ENCODE measurements at places on chromosomes 4 and X. TPM values are rescaled to one million over a fixed set of nuclear protein-coding genes. Genes with fewer than 3 reads are reported as not detected.

- DNase-seq: no peak
These were observed 12.1 kb upstream of the COPS4 start for GRCh38 chr4:83022724-83023450.

GRCh38 chr4:815464-816146 is 10.3 kb downstream of the CPLX1 start:
- DNase-seq: no peak

DNA sequence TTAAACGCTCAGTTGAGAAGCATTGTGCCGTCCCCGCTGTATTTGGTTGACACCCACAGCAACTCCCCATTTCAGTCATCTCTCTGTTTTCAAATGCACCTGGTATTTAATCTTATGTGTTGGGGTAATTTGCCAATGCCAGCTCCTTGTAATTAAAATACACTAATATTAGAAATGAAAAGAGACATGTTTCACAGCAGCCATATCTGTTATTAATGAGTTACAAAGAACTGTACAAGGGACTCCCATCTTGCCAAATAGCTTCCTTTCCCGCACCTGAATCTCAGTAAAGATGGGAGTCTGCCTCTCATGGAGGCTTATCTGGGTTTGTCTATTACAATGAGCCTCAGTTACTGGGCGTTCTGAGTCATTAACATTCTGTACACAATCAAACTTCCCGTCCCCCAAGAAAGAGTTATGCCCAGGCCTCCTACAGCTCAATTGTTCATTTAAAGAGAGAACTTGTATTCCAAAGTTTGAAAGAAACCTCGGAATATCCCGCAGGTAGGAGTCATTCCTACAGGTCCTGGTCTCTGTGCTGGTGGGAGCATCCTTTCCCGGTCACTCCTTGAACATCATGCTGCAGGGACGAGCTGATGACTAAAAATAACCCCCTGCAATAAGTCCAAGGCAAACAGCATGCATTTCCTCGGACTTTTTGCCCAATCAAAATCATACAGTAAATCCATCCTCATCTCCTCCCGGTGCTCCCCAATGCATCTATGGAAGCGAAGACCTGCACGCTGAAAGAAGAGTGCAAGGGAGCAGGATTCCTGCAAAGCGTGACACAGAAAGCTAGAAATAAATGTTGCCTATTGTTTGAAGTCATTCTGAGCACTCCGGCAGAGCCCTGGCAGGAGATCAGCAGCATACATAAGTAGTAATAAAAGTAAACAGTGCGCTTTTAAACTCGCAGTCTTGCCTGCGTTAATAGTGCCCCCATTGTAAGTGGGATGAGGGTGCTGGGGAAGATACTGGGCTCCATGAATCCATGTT is 926 bp downstream of the NDP start:
- DNase-seq: no peak

GRCh38 chr4:25098964-25099891 is 61.0 kb downstream of the SEPSECS start:
- DNase-seq: no peak

DNA sequence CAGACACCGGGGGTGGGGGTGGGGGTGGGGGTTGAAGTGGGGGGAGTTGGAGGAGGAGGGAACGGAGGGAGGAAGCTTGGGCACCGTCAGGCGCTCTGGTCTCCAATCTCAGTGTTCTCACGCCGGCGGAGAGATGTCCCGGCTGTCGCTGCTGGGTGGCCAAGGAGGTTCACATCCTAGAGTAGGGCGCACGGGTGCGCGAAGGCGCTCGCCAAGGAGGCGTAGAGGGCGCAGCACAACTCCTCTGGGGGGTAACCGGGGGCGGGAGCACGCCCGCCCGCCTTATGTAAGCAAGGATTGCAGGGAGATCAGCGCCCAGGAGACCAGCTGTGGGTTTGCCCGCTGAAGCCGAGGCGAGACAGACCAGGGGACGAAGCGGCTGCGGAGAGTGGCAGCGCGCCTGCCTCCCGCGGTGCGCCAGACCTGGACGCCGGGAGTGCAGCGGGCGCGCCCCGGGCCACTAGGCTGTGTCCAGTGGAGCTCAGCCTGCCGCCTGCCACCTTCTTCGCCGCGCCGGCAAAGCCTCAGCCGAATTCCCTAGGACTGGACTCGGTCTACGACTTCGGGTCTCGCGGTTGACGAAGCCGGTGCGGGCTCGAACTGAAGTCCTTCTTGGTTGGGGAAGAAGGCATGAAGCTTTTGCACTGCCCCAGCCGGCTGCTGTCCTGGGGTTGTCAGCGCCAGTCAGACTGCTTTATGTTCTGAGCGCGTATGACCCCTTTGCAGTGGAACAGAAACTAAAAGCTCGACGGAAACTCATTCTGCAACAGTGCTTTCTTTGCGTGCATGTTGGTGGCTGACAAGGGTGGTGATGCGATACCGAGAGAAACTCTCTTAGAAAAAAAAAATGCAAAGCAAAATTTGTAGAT is 707 bp upstream of the UNC5C start:
- DNase-seq: peak; percentile 88

- DNase-seq: no peak
These were observed 126.4 kb downstream of the BTC start for GRCh38 chr4:74667944-74668343.

- DNase-seq: no peak
These were observed 15.1 kb downstream of the CBR4 start for GRCh38 chr4:168994958-168995357.

DNA sequence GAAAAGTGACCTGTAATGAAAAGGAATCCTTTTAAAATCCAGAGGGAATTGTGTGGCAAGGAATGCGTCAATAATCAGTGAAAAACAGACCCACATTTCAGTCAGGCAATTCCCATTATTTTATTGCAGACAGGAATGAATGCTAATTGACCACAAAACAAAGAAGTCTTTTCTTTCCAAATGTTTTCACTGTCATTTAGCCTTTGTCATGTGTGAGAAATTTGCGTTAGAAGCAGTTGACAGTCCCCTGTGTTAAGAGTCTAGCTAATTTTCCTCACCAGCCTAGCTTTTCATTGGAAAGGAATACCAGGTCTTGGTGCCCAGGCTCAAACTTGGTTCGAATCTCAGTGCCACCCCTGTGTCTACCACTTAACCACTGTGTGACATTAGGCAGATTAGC is 83.4 kb downstream of the KIT start:
- DNase-seq: no peak

DNA sequence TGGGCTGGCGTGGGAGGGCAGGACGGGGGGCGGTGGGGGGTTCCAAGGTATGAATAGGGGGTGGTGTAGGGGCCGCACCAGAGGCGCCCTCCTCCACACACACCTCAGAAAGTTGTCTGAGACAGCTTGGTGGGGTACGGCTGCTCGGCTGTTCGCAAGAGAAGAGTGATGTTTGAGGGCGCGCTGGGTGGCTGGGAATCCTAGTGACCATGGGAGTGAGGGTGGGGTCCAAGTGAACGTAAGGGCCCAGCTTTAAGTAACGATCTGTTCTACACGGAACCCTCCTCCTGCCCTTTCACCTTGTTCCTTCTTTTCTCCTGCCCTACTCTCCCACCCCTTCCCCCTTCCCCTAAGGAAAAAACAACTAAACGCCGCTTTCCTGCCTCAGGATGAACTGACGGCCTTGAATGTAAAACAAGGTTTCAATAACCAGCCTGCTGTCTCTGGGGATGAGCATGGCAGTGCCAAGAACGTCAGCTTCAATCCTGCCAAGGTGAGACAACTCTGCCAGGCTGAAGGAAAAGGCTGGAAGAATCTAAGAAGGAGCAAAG is 664 bp downstream of the MED12 start:
- no peak for DNase-seq

DNA sequence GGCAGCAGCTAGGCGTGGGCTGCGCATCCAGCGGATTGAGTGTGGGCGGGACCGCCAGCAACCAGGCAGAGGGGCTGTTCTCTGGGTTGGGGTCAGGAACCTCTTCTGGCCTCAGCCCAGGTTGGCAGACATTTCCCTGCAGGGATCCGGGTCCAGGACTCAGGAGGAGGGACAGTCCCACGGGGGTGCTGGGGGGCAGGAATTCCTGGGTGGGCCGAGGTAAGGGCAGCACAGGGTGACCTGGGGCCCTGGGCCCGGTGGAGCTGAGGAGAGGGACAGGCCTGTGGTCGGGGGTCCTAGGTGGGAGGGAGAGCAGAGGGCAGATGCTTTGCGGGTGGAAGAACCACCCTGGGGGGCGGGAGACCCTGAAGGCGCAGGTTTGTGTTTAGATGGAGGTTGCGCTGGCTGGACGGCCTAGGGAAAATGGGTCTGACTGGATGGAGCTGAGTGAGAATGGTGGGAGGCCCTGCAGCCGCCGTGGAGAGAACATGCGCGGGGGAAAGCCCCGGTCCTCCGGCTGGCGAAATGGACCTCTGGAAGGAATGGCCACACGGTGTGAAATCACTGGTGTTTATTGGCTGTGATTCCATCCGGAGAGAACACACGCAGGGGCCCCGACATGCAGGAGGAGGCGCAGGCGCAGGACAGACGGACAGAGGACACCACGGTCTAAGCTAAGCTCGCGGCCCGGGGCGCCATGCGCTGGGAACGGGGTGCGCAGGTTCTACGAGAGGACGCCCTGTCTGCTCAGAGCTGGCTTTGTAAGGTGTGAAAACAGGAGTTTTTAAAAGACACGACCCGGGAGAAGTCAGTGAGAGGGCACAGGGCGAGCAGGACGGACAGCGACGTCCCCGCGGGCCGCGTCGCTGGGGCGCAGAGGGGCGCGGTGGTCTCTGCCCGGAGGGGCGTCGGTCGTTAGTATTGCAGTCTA is 41.3 kb downstream of the CPLX1 start:
- no peak for DNase-seq

DNA sequence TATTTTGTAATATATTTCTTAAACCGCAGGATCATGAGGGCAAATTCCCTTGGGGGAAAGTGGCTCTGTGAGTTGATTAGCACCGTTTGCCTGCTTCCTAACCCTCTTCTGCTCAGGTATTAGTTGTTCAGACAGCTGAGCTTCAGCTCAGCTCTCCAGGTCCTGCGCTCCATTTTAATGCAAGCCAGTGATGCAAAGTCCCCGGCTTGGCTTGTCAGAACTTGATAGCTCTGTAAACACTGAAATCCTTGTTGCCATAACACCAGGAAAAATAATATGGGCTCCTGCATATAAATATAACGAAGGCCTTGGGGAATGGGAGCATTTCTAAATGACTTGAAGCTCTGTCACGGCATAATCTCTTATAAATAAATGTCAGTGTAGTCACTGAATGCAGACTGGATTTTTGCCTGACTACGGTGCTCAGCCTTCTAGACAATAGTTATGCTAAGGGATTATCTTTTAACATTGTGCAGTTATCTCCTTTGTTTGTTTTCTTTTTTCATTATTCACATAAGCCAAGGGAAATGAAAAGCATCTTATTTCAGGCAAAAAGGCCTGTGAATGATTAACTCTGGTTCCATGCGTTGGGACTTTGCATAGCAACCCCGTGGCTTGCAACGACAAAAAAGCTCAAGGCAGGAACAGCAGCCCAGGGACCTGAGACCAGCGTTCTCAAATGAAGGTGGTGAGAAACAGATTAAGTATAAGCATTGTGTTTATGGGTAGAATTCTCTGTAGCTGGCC is 253.2 kb downstream of the SPRY1 start:
- no peak for DNase-seq

- no peak for DNase-seq
These were observed 228.5 kb downstream of the PTTG2 start for GRCh38 chr4:38188631-38189101.

DNA sequence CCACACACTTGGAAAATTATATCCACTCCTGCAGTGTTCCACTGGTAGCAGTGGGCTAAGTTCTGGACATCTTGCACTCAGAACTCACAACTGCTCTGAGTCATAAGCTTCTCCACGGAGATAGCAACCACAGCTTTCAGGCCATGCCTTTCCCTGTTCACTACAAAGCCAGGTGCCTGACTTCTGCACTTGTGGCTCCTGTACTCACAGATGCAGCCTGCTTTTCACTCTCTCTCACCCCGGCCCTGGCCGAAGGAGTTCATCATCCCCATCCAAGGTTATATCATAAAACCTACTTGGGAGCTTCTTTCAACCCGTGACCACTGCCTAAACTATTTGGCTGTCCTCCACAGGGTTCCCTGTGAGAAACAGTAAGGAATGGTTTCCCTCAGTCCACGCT is 999.4 kb downstream of the GLUD2 start:
- DNase-seq: no peak

- DNase-seq: no peak
These were observed 141.1 kb downstream of the BANK1 start for GRCh38 chr4:101931619-101932018.

DNA sequence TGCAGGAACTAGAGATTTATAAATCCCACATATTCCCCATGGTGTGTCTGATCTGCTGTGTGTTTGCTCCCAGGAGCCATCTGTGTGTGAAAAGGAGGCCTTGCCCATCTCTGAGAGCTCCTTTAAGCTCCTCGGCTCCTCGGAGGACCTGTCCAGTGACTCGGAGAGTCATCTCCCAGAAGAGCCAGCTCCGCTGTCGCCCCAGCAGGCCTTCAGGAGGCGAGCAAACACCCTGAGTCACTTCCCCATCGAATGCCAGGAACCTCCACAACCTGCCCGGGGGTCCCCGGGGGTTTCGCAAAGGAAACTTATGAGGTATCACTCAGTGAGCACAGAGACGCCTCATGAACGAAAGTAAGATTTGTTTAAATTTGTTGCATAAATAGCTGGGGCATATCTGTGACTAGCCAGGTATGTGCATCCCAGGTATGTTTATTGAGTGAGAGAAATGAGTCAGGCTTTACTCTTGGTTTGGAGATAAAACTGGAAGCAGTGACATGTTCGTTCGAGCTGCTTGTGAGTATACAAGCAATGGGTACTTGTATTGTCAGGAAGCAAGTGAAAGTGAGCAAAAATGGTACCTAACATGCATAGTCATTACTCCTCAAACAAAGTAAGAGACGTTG is 89.5 kb downstream of the PTTG2 start:
- DNase-seq: no peak

GRCh38 chr4:23237771-23238170 is 545.0 kb downstream of the GBA3 start:
- no peak for DNase-seq

- no peak for DNase-seq
These were observed 3.7 kb downstream of the PDE6B start for GRCh38 chr4:628821-629635.

The TEC gene
- total RNA-seq: 3.6 TPM

The EDNRA gene
- 3.4 TPM for total RNA-seq

The INTS6L gene
- total RNA-seq: 14.0 TPM

The MAGEE2 gene
- total RNA-seq: 5.6 TPM

All from dorsolateral prefrontal cortex (tissue), 122 donors.